ENCODE measurements at places on chromosomes 16 and 17.

- H3K27ac ChIP-seq = no peak overlapping the region
- no peaks in the 10 kb centered on the region for H3K4me1 ChIP-seq
- no peaks in the 10 kb centered on the region for H3K36me3 ChIP-seq
- H3K27me3 ChIP-seq = no peaks in the 10 kb centered on the region
Observed at GRCh38 chr17:39794249-39794970, 56.7 kb downstream of the GRB7 start.

- DNase-seq = no peak
- H3K36me3 ChIP-seq = peaks cover 5% of the 10 kb centered on the region
- H3K27ac ChIP-seq = no peak overlapping the region
- no peak overlapping the region for H3K4me3 ChIP-seq
Observed at GRCh38 chr17:74390680-74391653, 23.7 kb downstream of the GPR142 start.

DNA sequence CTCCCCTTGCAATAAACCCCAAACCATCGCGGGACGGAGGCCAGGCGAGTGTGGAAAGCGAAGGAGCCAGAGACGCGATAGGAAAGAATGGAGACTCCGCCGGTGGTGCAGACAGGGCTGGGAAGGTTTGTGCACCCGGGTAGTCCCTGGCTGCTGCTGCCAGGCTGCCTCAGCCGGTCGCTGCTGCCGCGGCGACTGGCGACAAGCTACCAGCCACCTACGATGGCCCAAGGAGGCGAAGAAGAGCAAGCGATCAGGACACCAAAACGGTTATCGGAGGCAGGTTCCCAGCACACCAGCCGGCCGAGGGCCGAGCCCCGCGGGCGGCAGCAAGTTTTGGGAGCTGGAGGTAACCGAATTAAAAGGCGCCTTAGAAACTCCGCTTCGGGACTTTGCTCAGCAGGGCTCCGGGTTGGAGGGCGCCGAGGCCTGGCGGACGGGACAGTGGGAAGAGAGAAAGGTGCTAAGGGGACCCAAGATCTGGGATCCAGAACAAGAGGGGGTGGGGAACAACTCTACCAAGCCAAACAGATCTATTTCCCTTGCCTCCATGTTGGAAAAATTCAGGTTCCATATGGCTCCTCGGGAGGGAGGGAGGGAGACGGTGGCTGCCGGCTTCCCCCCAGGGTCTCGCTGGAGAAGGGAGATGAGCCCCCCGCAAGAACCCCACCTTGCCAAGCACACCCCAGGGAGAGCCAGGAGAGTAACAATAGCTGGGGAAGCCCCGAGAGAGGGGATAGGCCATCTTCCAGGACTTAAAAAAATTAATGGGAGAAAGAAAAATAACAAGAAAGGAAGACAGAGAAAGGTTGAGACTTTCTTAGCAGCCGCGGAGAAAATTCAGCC is 9.7 kb upstream of the HOXB2 start:
- H3K36me3 ChIP-seq = peaks cover 26% of the 10 kb centered on the region
- H3K4me1 ChIP-seq = peaks cover 51% of the 10 kb centered on the region
- no peak overlapping the region for H3K27ac ChIP-seq
- H3K27me3 ChIP-seq = peaks cover 30% of the 10 kb centered on the region
- DNase-seq = no peak
- H3K4me3 ChIP-seq = peak overlapping the region; percentile 59

- H3K27me3 ChIP-seq = peaks cover 2% of the 10 kb centered on the region
- no peak for DNase-seq
- no peak overlapping the region for H3K4me3 ChIP-seq
- H3K4me1 ChIP-seq = peaks cover 4% of the 10 kb centered on the region
- no peak overlapping the region for H3K27ac ChIP-seq
Observed at GRCh38 chr17:75146592-75146991, 7.7 kb downstream of the JPT1 start.

DNA sequence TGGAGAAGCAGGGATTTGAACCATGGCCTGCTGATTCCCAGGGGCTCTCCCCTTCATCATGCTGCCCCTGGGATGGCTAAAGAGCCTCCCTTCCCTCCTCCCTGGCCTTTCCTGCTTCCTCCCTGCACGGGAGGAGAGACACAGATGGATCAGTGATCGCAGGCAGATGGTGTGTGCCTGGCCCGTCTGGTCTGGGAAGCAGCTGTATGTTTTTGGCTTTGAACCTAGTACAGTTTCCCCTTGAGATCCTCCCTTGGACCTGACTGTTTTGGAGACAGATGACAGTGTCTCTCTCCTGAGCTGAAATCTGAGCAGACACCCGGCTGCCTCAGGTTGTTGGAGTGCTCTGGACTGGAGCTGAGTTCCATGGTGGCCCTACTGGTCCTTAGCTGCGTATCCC is 29.0 kb upstream of the ATP2C2 start:
- H3K4me1 ChIP-seq = peaks cover 3% of the 10 kb centered on the region
- H3K36me3 ChIP-seq = no peaks in the 10 kb centered on the region
- no peak overlapping the region for H3K27ac ChIP-seq
- H3K27me3 ChIP-seq = no peaks in the 10 kb centered on the region
